ENCODE measurements at places on chromosomes 12 and 14.

GRCh38 chr14:85534458-85535293, 4.7 kb downstream of the FLRT2 start:
- no peak for DNase-seq

DNA sequence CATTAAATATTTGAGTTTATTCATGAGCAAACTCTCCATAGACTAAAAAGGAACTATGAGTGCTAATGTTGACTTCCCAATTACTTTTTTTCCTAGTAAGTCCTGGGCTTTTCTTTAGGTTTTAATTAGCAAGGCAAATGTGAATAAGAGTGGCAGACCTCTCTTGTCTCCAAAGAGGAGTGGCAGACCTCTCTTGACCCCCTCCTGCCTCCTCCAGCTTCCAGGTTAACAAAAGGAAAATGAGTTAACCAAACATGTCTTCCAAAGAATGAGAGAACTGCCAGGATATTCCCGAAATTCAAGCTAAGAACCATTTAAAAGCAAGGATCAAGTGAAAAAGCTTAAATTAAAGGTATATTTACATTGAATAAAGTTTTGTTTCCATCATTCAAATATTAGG, 253.2 kb downstream of the MDGA2 start:
- no peak for DNase-seq

GRCh38 chr12:43969882-43970281, 134.0 kb downstream of the TMEM117 start:
- DNase-seq: no peak

DNA sequence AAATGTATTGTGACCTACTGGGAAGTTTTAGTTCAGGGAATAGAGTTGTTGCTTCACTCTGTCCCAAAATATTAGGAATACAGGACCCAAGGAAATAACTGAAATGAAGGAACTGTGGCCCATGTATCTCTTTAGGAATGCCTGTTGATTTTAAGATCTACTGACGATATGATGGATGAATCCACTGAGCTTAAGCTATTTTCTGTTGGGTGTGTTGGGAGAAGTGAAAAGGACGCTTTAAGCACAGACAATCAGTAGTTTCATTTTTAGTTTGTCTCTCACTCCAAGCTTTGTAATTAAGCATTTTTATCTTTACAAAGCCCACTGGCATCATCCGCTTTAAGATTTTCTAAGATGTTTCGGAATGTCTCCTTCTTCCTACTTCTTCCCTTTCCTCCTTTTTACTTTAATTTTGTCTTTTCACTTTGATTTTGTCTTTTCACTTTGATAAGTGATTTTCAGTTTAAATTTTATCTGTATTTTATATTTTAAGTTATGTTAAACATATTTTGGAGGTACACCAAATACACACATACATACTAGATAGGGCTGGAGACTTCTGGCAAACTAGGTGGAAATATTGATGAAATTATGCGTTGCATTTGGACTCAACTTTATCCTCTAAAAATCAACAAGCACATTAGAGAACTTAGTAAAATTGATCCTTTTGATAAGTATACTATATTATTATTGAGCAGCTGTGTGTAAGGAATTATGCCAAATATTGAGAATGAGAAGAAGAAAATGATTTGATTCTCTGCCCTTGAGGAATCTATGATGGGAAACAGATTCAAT, 52.3 kb upstream of the USP44 start:
- DNase-seq: no peak
